ENCODE measurements at places on chromosomes 1 and 21.
A peak's percentile ranks its signal among the peaks of the same experiment; 100 is the strongest.

DNA sequence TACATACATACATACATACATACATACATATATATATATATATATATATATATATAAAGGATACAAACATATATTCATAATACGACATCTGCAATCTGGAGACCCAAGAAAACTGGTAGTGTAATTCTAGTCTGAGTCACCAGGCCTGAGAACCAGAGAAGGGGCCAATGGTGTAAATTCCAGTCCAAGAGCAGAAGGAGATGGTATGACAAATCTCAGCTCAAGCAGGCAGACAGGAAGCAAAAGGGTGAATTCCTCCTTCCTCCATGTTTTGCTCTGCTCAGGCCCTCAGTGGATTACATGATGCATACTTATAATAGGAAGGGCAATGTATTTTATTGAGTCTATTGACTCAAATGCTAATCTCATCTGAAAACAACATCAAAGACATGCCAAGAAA lies 1060.4 kb upstream of the TMPRSS15 start:
- DNase-seq, result no peak

GRCh38 chr1:99472893-99473292 lies 173.0 kb upstream of the PALMD start:
- no peak for DNase-seq

DNA sequence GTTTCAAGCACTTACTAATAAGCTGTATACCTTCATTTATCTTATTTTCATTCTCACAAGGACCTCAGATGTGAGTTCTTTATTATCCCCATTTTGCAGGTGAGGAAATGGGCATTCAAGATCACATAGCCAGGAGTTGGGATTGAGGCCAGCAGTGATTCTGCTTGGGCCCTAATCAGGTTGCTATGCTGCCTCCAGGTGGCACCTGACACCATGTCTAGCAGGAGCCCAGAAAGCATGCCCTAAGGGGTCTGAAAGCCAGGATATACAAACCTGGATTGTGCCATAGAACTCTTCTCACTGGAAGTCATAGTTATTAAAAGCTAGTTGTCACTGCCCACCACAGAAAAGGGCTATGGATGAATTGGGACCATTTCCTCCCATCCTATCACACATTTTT lies 61.1 kb downstream of the FYB2 start:
- DNase-seq, result peak; percentile 4

- no peak for DNase-seq
Measured at GRCh38 chr21:15446223-15446622, 283.6 kb upstream of the USP25 start.

DNA sequence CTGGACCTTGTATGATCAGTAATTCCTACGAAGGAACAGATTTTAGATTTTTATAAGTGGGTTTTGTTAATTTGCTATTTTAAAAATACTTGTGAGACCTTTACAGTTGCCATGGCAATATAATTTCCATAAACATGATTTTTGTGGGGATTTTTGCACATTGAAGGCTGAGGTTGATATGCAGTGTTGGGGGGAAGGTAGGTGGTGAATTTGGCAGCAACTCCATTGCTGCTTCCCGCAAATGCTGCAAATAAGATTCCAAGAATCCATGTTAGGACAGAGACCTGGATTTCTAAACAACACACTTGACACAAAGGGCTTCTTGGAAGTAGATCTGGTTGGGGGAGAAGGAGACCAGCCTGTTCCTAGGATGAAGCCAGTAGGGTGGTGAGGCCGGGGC lies 18.2 kb downstream of the STUM start:
- no peak for DNase-seq

DNA sequence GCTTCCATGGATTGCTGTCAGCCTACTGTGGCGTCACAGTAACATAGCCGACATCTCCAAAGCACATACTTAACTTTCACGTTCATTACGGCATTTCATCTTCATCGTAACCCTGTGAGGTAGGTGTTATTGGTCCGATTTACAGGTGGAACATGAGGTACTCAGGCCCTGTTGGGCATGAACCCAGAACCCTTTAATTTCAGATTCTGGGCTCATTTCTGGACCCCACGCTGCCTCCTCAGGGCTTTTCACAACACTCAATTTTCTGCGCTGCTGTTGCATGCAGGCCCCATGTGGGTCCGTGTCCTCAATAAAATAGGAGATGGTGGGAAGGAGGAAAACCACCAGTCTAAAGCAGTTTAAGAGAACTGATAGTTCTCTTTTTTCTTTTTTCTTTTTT lies 39.6 kb downstream of the UBE2T start:
- DNase-seq, result no peak

- DNase-seq, result no peak
Measured at GRCh38 chr1:218156595-218156994, 128.5 kb upstream of the RRP15 start.

- DNase-seq, result no peak
Measured at GRCh38 chr1:30912913-30913652, 4.5 kb upstream of the SDC3 start.

GRCh38 chr1:102163799-102164198 lies 167.1 kb upstream of the OLFM3 start:
- no peak for DNase-seq

DNA sequence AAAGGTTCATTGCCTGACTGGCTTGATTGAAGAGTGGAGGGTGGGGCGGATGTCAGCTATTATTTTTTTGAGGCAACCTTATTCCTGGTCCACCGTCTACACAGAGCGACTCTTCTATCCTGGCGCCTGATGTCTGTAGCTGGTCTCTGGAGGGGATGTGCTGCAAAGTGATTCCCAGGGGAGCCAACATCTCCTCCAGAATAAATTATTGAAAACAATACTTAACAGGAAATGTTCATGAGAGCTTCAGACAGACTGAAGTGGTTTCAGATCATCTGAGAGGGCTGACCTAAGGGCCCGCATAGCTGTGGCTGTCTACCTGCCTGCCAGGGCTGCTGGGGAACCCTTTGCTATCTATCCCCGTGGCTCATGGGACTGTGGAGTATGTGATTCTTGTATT lies 66.7 kb downstream of the TEX35 start:
- no peak for DNase-seq

GRCh38 chr1:20474333-20474975 lies 11.6 kb downstream of the CAMK2N1 start:
- no peak for DNase-seq

DNA sequence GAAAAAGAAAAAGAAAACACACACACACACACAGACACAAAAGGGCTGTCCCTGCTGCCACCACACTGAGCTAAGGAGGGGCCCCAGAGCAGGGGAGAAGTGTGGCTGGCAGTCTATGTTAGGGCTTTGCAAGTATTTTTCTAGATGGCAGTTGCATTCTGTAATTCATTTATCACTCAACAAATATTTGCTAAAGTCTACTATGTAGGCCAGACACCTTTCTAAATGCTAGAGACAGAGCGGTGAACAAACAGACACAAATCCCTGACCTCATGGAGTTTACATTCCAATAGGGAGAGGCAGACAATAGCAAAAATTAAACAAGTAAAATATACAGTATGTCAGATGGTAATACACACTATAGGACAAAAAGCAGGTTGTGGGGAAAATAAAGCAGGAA lies 20.2 kb downstream of the WDR64 start:
- no peak for DNase-seq

GRCh38 chr1:168683871-168684270 lies 45.1 kb downstream of the DPT start:
- DNase-seq, result no peak

DNA sequence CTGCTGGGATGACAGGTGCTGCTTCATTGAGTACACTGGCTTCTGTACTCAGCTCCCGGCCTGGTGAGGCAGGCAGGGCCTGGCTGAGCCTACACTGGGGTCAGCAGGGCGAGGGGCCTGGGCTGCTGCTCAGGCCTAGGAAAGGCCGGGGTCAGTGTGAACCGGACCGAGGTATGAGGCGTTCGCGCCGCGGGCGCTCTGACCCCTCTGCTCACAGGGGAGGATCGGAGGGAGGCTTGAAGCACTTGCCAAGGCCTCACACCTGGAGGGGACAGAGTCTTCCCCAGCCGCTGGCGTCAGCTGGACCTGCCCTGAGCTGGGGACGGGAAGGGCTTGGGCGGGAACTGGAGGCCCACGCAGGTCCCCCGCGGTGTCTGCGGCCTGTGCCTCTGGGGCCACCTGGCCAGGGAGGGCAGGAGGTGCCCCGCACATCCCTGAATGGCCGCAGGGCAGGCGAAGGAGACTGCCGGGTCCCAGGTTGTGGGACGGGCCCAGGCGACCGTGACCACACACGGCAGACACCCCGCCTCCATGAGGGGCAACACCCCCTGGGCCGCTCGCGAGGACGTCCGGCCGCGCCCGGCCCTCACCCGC lies 466 bp downstream of the PEX10 start:
- DNase-seq, result peak; percentile 41

GRCh38 chr1:91335603-91336002 lies 69.0 kb downstream of the HFM1 start:
- DNase-seq, result peak; percentile 1

GRCh38 chr1:171191992-171192391 lies 6.9 kb downstream of the FMO2 start:
- DNase-seq, result no peak

DNA sequence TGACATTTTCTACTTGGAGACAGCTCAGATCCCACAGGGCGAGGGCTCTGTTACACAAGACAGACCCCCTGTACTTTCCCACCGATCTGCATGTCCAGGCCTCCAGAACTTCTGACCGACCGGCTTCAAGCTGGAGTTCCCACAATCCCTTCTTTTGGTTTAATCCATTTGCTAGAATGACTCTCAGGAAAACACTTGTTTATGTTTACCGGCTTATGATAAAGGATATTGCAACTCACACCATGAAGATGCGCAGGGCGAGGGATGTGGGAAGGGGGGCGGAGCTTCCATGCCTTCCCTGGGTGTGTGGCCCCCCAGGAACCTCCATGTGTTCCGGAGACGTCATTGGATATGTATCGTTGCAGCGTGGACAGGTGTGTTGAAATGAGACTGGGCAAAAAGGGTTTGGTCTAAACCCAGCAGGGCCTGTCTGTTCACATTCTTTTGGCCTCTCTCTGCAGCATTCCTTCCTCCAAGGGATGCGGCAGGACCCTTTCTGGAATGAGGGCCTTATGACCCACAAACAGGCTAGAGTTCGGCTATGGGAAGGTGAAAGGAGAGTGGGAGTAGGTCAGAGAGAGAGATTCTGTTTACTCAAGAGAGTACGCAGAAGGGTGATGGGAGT lies 7.5 kb upstream of the IGSF5 start:
- DNase-seq, result no peak

DNA sequence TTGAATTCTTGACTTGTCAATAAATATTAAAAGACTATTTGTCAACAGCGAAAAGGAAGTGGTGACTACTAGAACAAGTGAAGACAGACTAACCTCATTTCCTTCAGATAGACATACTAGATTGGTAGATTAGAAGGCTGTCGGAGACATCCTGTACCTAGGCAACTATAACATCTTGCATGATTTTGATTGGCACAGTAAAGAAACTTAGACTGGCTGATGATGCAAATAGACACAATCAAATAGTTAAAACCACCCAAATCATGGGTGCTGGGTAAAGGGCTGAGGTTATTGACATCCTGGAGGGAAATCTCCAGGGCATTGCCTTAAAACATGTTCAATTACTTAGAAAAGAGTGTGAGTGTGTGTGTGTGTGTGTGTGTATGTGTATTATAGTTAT lies 85.9 kb upstream of the EDEM3 start:
- no peak for DNase-seq

DNA sequence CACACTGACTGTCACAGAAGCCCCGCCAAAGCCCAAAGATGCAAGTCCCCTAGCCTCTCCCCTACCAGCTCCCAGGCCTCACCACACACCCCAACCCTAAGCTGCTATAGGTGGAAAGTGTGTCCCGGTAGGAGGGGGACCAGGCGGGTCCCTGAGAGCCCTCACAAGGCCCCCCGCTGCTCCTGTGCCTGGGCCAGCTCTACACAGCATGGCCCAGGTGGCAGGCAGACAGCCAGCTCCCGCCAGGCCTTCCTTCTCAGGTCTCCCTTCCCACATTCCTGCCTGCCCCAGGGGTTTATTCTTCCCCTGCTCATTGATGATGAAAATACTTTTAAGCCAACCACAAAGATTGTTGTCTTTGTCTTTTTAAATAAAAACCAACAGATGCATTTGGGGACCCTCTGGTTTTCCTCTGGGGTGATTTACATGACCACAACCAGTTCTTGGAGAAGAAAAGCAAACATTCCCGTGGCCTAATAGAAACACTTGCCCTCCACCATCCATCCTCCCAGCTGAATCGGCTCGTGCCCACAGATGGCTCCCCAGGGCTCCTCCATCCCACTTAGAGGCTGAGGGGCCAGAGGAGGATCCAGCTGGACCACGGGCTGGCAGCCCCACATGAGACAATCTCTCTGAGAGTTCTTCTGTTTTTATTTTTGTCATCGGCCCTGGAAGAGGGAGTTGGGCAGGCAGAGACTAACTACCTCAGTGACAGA lies 93.1 kb downstream of the DMRTB1 start:
- DNase-seq, result no peak

- DNase-seq, result peak; percentile 77
Measured at GRCh38 chr1:6367381-6368012, 26.1 kb downstream of the ACOT7 start.

- DNase-seq, result peak; percentile 28
Measured at GRCh38 chr1:24699628-24700027, 45.6 kb upstream of the CLIC4 start.

GRCh38 chr1:211329764-211330201 lies 3.1 kb downstream of the TRAF5 start:
- no peak for DNase-seq

All from ELR (cell line).